ENCODE measurements at places on chromosomes 6 and 20.

GRCh38 chr6:13617066-13617465, 1.9 kb downstream of the NOL7 start:
- no peak for DNase-seq

DNA sequence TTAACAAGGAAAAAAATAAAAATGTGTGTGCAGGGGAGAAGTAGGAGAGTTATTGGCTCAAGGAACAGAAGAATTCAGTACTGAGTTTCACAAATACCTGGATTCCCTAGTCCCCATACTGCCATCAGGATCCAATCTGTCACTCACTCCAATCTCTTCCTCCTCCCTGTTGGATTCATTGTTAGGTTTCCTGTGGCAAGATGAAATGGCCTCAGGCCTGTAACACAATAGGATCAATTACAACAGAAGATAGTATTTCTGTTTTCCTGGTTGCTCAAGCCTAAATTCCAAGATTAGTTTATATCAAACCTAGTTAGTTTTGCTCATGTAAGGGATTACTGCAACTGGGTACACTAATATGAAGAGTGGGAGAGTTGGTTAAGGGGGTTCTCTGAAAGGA, 24.4 kb downstream of the HCRTR2 start:
- DNase-seq = no peak

DNA sequence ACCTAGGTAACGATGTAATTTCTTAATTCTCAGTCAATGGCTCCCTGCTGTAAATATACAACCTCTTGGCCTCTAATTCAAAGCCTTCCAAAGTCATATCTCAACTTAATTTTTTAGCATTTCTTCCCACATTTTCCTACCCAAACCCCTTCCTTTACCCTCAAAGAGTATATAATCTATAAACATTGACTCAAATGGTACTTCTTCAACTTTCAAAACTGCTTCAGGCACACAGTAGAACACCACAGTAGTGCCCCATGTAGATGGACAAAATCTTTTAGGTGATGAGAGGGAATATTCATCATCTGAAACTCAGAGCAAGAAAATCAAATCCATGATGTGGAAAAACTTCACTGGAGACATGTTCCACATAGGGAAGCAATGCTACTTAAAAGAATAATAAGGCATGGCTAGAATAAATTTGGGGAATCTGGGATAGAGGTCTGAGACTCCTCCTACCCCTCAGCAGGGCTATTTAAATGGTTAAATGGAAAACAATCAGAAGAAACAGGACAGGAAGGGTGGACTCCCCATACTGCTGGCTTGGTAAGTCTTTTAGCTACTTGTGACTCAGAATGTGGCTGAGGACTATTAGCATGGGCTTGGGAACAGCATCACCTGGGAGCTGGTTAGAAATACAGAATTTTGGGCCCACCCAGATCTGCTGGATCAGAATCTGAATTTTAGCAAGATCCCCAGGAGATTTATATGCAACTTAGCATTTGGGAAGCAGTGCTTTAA, 6.4 kb downstream of the SLC22A2 start:
- DNase-seq = no peak

GRCh38 chr20:63498960-63499337, at the start of gene EEF1A2:
TSS of gene EEF1A2 (minus strand) at chr20:63499083. CDS start at chr20:63497763, 1,320 bp downstream.
- peak; percentile 31 for DNase-seq

DNA sequence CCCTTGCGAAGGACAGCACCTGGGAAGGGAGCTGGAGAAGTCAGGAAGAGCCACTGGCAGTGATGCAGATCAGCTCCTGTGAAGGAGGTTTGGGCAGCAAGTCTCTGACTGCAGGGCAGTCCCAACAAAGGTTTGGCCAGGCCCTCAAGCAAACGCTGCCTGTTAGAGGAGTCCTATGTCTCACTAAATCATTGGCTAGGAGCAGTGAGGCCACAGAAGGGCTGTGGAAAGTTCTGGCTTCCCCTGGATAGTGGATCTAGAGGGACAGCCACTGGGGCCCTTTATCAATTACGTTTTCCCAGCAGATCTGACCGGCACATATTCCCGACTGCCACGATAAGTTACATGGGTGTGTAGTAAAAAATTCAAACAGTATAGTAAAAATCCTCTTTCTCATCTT, 2.5 kb downstream of the TTPAL start:
- DNase-seq = no peak
